Activated CD4-positive, alpha-beta T cell treated with anti-CD3 and anti-CD28 coated beads for 36 hours (primary cell): ENCODE measurements at places on chromosomes 1 and 21. TPM values are rescaled to one million over a fixed set of nuclear protein-coding genes. Genes with fewer than 3 reads are reported as not detected.
A peak's percentile ranks its signal among the peaks of the same experiment; 100 is the strongest.

Gene MXRA8
- total RNA-seq: 0.49 TPM

Gene C4BPA
- not detected for total RNA-seq

Gene KCNQ4
- total RNA-seq: 0.58 TPM

Gene CACYBP
- 394 TPM for total RNA-seq

Gene RGS16
- 30.6 TPM for total RNA-seq

Gene TSSK3
- total RNA-seq: 0.76 TPM

Gene CYP4A22
- not detected for total RNA-seq

GRCh38 chr1:25099343-25099951 lies 132.9 kb downstream of the SYF2 start:
- DNase-seq: peak; percentile 52

DNA sequence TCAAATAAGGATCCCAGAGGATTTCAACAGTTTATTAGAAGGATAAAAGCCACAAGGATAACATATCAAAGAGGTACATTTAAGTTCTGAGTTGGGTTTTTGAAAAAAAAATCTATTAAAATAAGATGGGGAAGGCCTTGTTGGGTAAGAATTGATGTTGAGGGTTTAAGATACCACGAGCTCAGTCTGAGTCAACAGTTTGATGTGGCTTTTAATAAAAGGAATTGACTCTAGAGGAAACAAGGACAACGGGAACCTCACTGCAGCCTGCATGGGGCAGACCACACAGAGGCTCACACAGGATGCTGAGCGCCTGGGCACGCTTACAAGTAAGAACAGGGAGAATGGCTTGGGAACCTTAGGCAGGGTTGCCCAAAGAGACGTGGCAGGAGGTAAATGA lies 107.5 kb downstream of the TIAM1 start:
- peak; percentile 26 for DNase-seq

DNA sequence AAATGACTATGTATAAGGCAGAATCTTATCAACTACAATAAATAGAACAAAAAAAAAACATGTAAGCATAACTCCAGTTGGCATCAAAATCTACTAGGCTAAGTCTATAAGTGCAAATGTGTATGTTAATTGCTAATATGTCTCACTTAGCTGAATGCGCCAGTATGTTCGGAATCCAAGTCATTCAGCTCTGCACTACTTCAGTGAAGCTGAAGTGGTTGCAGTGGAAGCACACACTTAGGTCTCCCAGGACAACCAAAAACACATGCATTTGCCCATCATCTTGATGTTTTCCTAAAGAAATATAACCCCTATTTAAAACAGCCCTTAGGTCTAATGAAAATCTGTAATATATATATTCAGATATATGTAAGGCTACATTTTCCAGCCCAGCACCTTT lies 41.0 kb upstream of the RGS2 start:
- DNase-seq: no peak

GRCh38 chr1:222886878-222887351 lies 72.1 kb downstream of the DISP1 start:
- DNase-seq: no peak

GRCh38 chr1:225911191-225912130 lies 12.6 kb downstream of the PYCR2 start:
- peak; percentile 85 for DNase-seq

DNA sequence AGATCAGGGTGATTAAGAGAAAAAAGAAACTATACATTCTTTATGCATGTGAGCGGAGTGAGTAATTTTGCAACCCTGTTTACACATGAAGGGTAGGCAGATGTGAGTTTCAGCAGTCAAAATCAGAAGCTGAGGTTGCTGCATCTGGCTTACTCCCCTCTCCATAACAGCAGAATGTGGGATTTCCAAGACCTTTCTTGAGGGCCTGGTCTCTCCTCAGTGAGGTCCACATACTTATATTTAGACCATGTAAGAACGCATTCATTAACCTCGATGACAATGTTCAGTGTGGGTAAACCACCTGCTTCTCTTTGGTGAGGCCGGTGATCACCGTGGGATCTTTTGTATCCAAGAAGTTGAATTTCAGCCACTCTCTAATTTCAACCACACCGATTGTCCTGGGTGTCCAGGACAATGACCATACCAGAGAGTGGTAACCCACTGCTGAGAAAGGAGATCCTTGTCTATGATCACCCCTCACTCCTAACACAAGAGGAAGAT lies 18.7 kb upstream of the RAP1A start:
- DNase-seq: peak; percentile 66

- peak; percentile 78 for DNase-seq
Measured at GRCh38 chr21:34836103-34836932, 167.5 kb downstream of the CLIC6 start.

DNA sequence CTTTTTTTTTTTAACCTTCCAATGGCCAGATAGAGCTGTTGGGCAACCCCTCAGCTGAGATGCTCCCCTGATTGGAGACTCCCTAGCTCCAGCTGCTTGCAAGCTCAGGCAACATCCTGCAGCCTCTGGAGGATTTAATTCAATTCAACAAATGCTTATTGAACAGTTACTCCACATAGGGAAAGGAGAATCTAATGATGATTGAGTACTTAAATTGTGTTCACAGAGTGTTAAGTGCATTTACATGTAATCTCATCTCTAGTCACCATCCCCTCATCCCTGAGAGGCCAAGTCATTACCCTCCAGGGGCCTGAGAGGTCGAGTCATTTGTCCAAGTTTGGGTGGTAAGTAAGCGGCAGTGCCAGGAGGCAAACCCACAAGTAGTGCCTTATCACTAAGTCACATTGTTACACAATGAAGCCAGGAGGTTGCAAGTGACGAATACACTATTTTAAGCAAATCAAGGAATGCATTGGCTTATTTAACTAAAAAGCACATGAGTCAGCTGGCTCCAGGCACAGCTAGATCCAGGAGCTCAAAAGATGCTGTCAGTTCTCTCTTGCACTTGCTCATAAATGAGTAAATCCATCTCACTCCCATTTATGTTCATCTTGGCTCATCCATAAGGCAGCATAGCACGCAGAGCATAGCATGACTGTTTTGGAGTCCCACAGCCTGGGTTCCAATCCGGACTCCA lies 64.3 kb downstream of the OPTC start:
- DNase-seq: peak; percentile 9

DNA sequence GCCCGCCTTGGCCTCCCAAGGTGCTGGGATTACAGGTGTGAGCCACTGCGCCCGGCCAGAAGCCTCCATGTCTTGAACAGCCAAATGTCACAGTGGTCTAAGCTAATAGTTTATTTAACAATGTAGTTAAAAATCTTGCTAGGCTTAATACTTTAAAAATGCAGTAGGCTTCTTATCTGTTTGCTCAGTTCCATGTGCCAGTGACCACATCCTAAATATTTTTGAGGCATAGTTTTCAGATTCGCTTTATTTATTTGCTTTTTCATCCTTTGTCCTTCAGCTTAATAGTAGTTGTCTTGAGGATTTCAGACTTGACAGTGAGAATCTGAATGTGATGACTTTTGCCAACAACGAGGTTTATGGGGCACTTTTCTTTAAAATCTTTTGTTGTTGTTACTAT lies 59.9 kb upstream of the PRRX1 start:
- no peak for DNase-seq

DNA sequence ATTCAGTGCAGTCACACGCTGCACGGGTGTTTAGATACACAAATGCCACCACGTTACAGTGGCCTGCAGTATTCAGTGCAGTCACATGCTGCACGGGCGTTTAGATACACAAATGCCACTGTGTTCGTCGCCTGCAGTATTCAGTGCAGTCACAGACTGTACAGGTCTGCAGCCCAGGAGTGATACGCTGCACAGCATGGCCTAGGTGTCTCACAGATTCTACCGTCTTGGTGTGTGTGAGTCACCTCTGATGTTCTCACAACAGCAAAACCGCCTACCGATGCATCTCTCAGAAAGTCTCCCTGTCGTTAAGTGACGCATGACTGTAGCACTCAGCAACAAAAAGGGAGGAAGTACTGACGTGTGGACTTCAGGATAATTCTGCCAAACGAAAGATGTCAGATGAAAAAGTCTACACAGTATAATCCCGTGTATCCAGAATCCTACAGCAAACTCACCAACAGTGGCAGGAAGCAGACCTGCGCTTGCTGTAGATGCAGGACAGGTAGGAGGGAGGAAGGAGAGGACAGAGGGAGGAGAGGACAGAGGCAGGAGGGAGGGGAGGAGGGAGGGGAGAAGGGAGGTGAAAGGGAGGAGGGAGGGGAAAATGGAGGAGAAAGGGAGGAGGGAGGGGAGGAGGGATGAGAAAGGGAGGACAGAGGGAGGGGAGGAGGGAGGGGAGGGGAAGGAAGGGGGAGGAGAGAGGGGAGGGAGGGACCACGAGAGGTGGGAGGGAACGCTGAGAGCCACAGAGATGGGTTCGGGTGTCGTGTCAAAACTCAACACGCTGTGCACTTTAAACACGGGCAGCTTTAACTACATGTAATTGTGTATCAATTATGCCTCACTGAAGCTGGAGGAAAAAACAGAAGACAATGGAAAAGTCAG lies 36.3 kb upstream of the PCBP3 start:
- peak; percentile 58 for DNase-seq

DNA sequence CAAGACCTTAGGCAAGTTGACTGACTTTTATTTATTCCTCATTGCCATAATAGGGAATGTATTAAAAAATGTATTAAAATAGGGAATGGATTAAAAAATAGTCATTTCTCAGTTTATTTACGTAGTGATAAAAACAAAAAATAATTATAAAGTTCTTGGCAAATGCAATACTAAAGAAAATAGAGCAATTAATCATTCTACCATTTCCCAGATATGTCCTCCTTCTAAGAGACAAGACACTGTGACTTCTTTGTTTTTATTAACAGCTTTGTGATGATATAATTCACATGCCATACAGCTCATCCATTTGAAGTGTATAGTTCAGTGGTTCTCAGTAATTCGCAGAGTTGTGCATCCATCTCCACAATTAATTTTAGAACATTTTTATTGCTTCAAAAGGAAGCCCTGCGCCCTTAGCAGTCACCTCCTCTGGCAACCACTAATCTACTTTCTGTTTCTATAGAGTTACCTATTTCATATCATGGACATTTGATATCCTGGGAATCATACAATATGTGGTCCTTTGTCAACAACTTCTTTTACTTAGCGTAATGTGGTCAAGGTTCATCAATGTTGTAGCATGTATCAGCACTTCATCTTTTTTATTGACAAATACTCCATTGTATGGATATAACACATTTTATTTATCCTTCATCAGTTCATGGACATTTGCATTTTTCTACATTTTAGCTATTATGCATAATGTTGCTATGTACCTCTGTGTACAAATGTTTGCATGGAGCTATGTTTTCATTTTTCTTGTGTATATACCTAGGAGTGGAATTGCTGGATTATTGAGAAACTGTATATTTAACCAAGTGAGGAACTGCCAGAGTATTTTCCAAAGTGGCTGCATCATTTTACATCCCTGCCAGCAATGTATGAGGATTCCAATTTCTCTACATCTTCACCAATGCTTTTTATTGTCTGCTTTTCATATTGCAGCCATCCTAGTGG lies 5.6 kb downstream of the TBX19 start:
- DNase-seq: no peak

GRCh38 chr1:157155658-157156057 lies 17.5 kb upstream of the ETV3 start:
- no peak for DNase-seq

GRCh38 chr1:175129997-175130648 lies 62.5 kb downstream of the KIAA0040 start:
- DNase-seq: no peak

DNA sequence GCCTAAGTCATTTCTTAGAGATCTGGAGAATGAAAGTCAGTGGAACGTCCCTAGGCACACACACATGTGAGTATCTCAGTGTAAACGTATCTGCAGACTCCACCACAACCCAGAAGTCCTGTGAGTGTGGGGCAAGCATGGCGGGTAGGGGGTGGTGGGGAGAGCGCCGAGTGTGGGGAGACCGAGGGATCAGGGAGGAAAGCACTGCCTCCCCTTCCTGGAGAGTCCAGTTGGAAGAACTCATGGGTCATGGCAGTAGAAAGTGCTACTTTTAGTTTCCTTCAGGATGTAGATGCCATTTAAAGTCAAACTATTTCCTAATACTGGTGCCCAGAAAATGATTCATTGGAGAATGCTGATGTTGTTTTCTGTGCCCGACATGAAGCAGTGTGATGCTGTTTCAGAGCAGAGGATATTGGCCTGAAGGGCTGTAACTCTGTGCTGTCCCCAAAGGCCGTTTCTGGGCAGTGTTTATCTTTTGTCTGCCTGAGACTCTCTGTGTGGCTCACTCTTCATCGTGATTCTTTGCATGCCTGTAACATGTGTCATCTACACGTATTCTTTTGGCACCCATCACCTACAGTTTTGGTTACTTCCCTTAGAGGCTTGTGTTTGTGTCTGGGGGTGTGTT lies 45.7 kb upstream of the TSPAN2 start:
- no peak for DNase-seq

DNA sequence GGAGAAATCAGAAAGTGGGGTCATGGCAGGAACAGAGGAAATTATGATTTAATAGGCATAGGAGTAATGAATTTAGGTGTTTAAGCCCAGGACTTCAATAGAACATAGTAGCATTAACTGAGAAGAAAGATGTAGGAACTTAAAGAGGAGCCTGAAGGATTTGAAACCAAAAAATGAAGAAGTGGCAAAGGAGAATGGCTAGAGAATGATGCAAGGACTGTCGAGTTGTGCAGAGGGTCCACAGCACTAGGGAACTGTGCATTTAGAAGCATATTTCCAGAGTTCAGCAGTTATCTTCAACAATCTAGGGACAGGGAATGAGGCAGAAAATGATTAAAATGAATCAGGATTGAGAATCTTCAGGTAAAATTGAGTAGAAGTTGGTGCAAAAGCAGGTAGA lies 328.1 kb upstream of the LYPLAL1 start:
- no peak for DNase-seq

- no peak for DNase-seq
Measured at GRCh38 chr21:36613059-36613458, 85.9 kb upstream of the SIM2 start.

GRCh38 chr1:203692565-203693470 lies 66.2 kb downstream of the ATP2B4 start:
- peak; percentile 45 for DNase-seq

DNA sequence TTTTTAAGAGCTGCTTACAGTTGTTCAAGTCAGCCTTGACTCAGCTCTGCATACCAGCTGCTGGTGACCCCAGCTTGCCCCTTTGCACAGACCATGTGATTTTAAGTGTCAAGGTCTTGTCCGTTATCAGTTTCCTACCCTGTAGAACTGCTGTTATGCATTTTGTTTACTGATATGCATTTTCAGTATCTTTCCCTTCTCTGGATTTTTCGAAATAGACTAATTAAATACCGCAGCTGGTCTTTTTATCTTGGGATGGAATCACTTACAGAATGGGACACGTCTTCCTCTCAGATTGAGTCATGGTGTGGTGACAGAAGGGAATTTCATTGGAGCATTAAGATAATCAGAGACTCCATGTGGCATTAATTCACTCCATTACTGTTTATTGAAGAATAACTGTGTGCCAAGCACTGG lies 145.6 kb downstream of the FMN2 start:
- no peak for DNase-seq
